PC-3 (cell line): ENCODE measurements at places on chromosomes 4 and X. TPM values are rescaled to one million over a fixed set of nuclear protein-coding genes. Genes with fewer than 3 reads are reported as not detected.

GRCh38 chr4:112854420-112854819 is 195.0 kb upstream of the ANK2 start:
- no peak for DNase-seq
- H3K27ac ChIP-seq = no peak overlapping the region
- H3K36me3 ChIP-seq = no peaks in the 10 kb centered on the region; the same call in 1 of the 2 replicates
- H3K4me1 ChIP-seq = peaks cover 9% of the 10 kb centered on the region; the same call in 1 of the 2 replicates

DNA sequence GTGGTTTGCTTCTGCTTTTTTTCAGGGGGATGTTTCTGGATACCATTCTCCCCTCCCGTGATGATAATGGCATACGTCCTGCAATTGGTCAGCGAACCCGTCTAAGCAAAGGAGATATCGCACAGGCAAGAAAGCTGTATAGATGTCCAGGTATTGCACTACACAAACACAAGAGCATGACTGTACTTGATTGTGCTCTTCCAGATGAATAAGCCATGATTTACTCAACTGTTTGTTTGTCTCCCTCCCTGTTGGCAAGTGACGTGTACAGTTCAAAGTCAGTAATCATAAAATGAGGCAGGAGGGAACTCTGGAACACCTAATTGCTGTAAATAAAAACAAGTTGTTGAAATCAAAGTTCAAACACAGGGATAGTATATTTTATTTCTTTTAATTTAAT is 141.4 kb downstream of the TLL1 start:
- no peaks in the 10 kb centered on the region for H3K27me3 ChIP-seq
- H3K36me3 ChIP-seq = no peaks in the 10 kb centered on the region
- peak; percentile 80 for DNase-seq
- H3K4me1 ChIP-seq = peaks cover 54% of the 10 kb centered on the region
- peak overlapping the region; percentile 91 for H3K27ac ChIP-seq
- peak overlapping the region; percentile 31; the same call in 1 of the 2 replicates for H3K4me3 ChIP-seq

DNA sequence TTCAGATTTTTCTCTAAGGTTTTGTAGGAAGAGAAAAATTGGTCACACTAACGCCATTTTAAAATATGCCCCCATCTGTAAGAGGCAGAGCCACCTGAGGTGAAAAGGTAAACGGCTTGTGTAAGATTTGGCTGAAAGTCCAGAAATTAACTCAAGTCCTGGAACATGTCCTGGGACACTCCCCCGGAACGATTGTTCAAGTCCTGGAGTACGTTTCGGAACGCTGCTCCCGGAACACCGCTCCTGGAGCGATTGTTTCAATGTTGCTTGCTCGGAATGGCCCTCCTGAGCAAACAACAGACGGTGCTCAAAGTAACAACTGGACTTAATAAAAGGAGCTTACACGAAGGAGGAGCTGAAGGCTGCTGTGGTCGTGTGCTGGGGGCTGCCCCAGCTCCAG is 796.5 kb upstream of the SLIT2 start:
- peak; percentile 72 for DNase-seq
- H3K27ac ChIP-seq = peak overlapping the region; percentile 61
- H3K27me3 ChIP-seq = no peaks in the 10 kb centered on the region
- peak overlapping the region; percentile 97 for H3K4me3 ChIP-seq
- H3K36me3 ChIP-seq = no peaks in the 10 kb centered on the region
- H3K4me1 ChIP-seq = peaks cover 11% of the 10 kb centered on the region

DNA sequence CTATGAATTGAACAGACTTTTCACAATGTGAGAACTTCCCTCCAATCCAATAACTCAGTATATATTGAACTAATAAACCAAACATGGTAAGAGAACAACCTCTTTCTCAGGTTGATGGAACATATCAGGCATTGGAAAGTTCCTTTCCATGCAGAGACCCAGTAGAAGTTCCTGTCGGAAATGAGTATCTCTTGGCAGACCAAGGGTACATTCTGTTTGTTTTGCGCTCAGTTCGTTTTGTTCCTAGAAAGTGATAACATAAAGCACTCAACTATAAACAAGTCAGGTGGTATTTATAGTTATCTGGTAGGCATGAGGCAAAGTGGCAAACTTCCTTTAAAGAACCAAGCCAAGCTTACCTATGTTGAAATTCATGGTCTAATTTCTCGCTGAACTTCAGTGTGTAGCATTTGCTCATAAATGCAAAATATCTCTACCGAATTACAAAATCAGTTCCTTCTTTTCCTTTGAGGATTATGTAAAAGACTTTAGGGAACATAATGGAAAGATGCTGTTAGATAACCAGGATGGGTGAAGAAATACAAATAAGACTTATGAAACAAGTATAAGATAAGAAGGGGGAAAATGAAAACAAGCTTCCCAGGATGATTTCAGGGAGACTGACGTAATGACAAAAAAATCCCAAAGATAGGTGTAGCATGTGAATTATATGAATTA is 120.3 kb downstream of the ARHGAP24 start:
- peaks cover 12% of the 10 kb centered on the region for H3K4me1 ChIP-seq
- DNase-seq = no peak
- no peak overlapping the region for H3K4me3 ChIP-seq
- H3K36me3 ChIP-seq = no peaks in the 10 kb centered on the region

The SLC49A3 gene
- total RNA-seq = not detected in 2 replicates

DNA sequence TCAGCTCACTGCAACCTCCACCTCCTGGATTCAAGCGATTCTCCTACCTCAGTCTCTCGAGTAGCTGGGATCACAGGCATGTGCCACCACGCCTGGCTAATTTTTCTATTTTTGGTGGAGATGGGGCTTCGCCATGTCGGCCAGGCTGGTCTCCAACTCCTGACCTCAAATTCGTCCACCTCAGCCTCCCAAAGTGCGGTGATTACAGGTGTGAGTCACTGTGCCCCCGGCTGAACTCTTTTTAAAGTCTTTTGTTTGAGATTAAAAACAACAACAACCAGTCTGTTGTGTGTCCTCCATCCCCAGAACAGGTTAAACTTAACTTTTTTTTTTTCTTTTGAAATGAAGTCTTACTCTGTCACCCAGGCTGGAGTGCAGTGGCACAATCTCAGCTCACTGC is 36.3 kb upstream of the RBPJ start:
- H3K27ac ChIP-seq = no peak overlapping the region
- H3K36me3 ChIP-seq = no peaks in the 10 kb centered on the region
- no peak overlapping the region for H3K4me3 ChIP-seq
- H3K4me1 ChIP-seq = peaks cover 29% of the 10 kb centered on the region

DNA sequence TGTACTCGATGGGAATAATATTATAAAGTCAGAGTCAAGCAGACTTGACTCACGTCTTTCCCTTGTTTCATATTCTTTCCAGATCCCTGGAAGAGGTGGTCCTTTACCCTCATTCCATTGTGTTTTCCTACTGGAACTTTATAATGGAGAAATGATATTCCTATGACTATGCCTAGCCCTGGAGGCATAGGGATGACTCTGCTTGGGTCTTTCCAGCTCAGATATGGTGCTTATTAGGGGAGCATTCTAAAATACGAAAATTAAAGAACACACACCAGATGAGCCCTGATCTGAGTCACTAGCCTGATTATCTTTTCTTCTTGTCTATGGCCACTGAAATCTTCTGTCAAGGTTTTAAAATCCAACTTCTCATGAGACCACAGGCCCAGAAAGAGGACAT is 231.4 kb downstream of the ANKRD50 start:
- peak; percentile 2 for DNase-seq
- no peaks in the 10 kb centered on the region for H3K27me3 ChIP-seq
- H3K36me3 ChIP-seq = no peaks in the 10 kb centered on the region
- no peak overlapping the region for H3K4me3 ChIP-seq
